Suppressor macrophage treated with lipopolysaccharide for 4 hours (primary cell): ENCODE measurements at places on chromosomes 11 and 22.
A peak's percentile ranks its signal among the peaks of the same experiment; 100 is the strongest.

DNA sequence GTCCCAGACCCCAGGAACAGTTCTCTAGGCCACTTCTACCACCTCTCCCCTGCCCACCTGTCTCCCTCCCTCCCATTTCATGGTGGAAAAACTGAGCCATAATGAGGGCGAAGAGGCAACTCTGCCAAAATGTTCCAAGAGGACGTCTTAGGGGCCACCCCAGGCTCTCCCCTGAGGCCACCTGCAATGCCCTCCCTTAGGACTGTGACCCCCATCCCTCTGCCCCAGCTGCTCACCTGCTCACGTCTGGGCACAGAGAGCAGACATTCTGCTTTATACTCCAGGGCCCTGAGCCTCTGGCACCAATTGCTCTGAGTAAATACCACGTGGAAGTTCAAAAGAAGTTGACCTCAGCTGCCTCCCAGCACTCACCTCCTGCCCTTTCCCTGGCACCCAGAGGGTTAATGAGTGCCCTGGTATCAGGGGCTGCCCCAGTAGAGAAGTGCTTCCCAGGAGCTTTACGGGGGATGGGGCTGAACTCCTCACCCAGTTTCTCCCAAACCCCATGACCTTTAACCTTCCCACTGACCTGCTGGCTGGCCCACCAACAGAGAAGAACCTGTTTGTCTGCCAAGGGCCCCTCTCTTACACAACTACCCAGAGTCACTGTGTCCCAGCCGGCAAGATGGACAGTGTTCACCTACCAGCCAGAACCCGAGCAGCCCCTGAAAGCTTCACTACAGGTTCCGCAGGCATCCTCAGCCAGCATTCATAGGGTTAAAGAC, 627 bp upstream of the APOA5 start:
- DNase-seq: no peak

DNA sequence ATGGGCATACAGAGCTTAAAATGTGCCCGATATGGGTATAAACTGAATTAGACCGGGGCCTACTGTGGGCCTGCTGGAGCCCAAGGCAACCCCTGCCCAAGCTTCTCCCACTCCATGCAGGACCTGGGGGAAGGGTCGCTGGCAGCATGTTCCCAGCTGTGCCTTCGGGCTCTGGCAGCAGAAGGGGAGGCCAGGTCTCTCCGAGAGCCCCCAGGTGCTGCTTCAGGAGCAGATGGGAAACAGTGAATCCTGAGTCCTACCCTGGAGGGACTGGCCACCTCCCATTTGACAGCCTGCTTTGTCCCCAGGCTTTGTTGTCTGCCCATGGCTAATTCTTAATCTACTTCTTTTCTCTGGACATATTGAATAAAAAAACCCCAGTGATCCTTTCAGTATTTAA, 315.6 kb upstream of the B3GAT1 start:
- no peak for DNase-seq

- no peak for DNase-seq
These were observed 47.9 kb downstream of the KCNQ1OT1 start for GRCh38 chr11:2651826-2652271.

- no peak for DNase-seq
These were observed 2.6 kb upstream of the B3GNT6 start for GRCh38 chr11:77031599-77031998.

GRCh38 chr22:44730490-44731356, 21.7 kb upstream of the ARHGAP8 start:
- DNase-seq: peak; percentile 24

DNA sequence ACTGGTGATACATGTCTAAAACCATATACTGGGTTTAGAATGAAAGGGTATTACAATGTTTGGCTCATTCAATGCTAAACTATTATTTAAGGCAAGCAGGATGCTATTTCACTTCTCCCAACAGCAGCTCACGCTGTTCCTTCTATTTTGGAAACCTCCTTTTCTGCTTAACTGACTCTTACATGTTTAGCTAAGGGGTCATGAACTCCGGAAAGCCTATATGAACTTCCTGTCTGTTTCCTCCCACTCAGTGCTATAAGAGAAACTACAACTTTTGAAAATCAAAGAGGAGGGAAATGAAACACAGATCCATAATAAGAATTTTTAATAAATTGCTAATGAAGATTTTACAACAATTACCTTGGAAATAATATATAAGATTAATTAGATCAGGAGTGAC, 30.9 kb downstream of the SLC36A4 start:
- peak; percentile 41 for DNase-seq

DNA sequence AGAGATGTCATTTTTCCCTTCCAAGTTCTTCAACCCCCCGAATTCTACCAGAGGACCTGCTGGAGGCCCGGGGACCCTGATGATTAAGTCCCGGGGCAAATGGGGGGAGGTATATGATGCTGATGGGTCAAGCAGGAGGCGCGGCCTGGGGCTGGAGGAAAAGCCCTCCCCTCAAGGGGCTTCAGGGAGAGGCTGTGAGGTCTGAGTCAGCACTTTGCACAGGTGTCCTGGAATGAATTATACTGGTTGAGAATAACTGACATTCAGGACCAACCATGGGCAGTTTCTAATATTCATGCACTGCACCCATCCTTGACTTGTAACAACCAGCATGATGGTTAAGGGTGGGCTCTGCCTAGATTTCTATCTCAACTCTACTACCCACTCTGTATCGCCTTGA, 146.8 kb upstream of the SYT13 start:
- no peak for DNase-seq

DNA sequence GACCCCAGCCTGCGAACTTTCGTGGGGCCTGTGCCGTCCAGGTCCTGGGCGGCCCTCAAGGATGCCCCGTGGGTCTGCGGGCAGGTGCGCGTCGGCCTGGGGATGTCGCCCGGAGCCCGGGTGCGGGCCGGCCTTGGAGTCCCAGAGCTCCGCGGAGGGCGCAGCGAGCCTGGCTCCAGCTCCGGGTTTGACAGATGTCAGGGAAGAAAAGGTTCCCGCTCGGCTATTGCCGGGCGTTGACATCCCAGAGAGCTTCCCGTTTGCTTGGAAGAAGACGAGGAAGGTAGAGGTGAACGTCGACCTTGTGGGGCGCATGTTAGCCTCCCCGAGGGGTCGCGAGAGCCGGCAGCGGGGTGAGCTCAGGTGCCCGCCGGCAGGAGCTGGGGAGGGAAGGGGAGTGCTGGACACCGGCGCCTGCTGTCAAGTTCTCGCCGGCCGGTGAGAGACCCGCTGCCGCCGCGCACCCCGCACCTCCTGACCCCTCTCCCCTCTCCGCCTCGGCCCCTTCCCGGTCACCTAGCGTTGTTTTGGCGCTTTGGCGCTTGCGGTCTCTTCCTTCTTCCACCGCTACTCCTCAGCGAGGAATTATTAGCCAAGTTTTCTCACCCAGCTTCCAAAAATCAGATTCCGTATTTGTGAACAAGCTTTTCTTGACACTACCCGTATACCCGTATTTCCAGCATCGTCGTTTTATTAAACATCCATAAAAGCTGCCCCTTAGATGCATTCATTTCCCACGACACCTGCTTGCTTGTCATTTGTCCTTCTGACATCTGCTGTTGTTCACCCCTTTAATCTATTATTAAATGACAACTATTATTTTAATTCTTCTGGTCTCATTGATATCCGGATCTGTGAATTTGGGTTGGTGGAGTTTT, 1.3 kb downstream of the BMAL1 start:
- no peak for DNase-seq

DNA sequence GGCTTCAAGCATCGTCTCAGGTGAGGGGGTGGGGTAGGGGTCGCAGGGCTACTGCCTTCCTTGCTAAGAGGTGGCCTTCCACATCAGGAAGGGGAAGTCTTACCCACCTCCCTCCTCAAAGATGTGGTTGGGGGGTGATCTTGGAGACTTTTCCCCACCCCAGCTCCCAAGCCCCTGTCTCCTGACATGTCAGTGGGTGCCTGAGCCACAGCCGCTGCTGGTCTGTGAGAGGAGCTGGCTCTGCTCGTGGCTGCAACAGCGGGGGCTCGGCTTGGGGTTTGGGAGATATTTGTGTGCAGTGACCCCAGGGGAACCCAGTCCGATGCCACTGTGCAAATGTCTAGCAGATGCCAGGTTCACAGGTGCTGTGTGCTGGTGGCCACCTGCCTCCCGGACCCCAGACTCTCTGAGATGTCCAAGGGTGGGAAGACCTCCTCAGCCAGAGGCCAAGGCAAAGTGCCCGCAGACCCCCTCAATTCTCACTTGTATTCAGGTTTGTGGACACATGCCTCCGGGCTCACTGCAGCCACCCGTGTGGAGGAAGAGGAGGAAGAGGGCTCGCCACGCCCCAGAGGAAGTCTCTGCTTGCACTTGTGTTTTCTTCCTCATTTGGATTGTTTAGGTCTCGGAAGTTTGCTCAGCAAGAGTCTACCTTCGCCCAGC, 1.9 kb downstream of the KCNQ1 start:
- peak; percentile 48 for DNase-seq

- no peak for DNase-seq
These were observed 203.6 kb upstream of the CHORDC1 start for GRCh38 chr11:90426442-90426841.

DNA sequence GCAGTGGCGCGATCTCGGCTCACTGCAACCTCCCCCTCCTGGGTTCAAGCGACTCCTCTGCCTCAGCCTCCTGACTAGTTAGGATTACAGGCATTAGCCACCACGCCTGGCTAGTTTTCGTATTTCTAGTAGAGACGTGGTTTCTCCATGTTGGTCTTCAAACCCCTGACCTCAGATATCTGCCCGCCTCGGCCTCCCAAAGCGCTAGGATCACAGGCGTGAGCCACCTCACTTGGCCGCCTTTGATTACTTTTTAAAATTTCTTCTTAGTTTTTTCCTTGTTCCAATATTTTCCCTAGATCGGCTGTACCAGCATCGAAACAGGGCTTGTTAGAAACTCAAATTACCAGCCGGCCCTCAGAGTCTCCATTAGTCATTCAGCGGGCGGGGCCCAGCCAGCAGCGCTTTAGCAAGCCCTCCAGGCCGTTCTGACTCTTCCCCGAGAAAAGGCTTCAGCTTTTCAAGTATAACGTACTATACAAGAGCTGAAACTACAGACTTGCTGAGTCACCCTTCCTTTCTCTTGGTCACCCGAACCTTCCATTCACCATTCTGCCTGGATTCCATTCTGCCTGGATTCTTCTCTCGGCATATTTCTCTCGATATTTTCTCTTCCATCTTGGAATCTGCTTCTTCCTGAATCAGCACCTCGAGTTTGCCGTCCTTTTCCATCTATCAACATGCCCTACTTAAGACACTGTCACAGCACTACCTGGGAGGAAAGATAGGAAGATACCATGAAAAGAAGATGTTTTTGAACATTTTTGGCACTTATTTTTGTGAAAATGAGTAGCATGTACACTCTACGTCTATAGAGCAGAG, 6.7 kb upstream of the CAPRIN1 start:
- DNase-seq: peak; percentile 88

- no peak for DNase-seq
These were observed 6.3 kb upstream of the PYGM start for GRCh38 chr11:64765851-64766665.

- no peak for DNase-seq
These were observed 32.2 kb upstream of the SLC22A12 start for GRCh38 chr11:64558869-64559268.

GRCh38 chr11:94032725-94033124, 11.6 kb downstream of the HEPHL1 start:
- DNase-seq: no peak

DNA sequence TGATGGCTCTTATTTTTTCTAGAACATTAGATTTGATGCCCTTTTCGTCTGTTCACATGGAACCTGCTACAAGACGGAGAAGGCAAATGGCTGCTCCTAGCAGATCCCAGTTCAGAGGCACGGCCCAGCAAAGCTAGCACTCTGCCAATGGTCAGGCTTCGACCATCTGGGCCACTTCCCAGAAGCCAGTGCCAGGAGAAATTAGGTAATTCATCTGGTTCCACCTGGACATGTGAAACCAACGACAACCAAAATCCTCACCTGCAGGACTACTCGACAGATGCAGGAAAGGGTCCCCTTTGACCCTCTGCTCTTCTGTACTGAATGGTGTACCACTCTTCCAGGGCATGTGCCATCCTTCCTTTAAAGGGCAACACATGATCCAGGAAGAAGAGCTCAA, 25.4 kb downstream of the MICAL3 start:
- DNase-seq: no peak

DNA sequence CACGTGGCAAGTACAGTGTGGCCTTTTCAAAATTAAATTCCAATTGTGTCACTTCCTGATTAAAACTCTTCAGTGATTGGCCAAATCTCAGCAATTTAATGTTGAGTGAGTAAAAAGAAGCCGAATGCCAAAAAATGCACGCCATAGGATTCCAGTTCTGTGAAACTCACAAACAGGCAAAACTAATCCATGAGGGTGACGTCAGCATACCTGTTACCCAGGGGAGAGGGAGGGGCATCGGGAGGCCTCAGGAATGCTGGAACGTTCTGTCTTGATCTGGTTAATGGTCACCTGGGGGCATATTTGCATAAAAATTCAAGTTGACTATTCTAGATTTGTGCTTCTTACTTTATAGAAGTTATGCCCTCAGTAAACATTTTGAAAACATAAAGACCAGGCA, 39.9 kb upstream of the RAB1B start:
- no peak for DNase-seq

DNA sequence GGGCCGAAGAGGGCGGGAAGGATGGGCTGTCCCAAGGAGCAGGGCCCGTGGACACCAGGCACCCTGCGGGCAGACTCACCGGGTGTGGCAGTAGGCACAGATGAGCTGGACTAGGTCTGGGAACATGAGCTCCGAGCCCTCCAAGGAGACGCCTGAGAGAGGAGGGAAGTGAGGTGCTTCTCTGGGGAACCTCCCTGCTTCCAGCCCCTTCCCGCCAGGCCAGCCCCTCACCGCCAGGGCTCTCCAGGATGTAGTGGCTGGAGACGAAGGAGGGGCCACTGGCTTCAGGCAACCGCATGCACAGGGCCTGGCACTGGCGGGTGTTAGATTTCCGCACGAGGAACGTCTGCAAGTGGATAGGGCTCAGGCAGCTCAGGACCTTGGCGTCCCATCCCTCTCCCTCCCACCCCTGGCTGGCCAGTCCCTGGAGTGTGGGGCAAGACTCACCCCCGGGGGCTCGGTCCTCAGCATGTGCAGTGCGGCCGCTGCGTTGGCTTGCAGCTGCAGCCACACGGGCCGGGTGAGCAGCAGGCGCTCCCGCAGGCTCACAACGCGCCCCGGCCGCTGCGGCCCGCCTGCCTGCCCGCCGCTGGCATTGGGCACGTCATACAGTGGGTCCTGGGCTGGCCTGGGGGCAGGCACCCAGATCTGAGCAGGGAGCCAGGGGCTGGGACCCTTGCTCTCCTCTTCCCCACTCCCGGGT, 552 bp downstream of the RIN1 start:
- peak; percentile 20 for DNase-seq

- DNase-seq: no peak
These were observed 7.0 kb downstream of the TP53I11 start for GRCh38 chr11:44943696-44944095.
